ENCODE measurements at places on chromosomes 11 and 22. TPM values are rescaled to one million over a fixed set of nuclear protein-coding genes. Genes with fewer than 3 reads are reported as not detected.

GRCh38 chr11:69479591-69480271, 1.7 kb upstream of the LINC01488 start:
- no peak for DNase-seq

DNA sequence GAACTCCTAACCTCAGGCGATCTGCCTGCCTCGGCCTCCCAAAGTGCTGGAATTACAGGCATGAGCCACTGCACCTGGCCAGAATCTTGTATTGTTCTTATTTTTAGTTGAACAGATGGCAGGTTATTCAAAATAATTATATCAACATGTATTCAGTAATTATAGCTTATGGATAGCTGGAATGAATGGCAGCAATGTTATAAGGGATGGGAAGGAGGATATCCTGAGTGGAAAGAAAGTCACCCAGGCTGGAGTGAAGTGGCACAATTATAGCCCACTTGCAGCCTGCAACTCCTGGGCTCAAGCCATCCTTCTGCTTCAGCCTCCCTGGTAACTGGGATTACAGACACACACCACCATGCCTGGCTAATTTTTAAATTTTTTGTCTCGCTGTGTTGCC, 88.1 kb downstream of the MED15 start:
- DNase-seq: no peak

DNA sequence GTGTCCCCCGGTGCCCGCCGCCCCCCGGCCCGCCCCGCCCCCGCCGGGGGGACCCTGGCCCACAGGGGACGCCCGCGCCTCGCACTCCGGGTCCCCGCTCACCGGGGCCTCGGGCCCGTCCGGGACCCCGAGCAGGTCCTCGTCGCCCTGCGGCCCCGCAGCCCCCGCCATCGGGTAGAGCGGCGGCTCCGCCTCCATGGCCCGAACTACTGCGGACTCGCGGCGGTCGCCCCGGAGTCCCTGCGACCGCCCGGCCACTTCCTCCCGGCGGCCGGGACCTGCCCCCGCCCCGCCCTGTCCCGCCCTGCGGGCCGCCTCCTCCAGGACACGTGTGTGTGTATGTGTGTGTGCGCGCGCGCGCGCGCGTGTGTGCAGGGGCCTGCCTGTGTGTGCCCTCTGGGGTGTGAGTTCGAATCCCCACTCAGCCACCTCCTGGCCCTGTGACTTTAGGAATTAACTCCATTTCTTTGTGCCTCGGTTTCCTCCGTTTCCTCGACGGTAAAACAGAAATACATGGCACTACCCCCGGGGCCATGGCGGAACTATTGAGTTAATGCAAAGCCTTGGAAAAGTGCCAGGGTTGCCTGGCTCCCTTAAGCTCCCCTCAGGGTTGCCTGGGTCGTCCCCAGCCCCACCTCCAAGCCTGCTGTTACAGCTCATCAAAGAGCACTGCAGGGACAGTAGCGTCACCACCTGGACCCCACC, at the start of gene UNC93B1:
TSS of gene UNC93B1 (minus strand) at position 252 of the 705 bp plus-strand sequence. CDS start at position 198, 54 bp downstream.
- DNase-seq: peak; percentile 55

- DNase-seq: no peak
These were observed 36.5 kb downstream of the PRDM11 start for GRCh38 chr11:45182902-45183301.

DNA sequence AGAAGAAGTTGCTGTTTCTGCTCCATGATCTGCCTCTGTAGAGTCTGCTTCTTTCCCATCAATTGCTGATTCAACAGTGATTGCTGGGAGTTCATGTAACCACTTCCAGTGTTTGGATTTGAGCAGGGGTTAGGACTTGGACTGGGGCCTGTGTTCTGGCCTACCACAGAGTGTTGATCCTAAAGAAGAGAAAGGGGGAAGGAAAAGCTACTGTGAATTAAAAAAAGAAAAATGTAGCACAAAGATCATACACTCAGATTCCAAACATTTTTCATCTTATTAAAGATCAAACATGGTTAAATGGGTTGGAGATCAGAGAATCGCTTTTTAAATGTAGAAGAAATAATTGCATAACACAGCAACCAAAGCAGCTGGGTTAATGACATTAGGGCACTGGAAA, 67.6 kb upstream of the MTMR2 start:
- DNase-seq: no peak

DNA sequence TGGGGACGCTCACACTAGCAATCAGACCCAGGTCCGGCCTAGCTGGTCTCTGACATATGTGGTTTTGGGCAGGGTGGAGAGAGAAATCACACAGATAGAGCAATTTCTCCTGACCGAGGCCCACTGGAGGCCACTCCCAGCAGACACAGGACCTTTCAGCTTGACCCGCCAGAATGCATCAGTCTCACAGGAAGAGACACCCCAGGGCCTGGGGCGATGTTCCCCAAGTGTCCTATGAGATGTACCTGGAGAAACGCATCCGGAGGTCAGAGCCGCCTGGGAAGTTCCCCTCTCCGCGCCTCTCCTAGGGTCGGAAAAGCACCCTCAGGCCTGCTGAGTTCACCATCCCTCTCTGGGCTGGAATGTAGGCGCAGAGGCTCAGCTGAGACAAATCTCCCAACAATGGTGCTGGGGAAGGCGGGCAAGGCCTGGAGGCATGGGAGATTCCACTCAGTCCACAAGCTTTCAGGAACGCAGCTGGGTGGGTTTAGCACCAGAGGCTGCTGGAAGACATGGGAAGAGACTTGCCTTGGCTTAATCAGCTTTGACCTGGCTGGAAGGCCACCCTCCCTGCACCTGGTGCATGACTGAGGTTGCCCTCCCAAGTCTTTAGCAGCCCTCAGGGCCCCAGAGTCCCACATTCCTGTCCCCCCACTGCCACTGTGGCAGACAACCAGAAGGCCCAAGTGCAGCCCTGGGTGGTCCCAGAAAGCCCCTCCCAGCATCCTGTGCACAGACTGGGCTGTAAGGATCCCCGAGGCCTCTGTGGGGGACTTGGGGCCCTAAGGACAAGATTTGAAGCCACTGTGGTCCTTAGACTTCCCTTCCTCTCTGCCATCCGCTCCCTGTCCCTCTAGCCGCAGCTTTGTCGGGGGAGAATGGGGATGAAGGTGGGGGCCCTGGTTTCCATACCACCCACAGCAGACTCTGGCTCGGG, 57.5 kb downstream of the RTL6 start:
- DNase-seq: no peak

DNA sequence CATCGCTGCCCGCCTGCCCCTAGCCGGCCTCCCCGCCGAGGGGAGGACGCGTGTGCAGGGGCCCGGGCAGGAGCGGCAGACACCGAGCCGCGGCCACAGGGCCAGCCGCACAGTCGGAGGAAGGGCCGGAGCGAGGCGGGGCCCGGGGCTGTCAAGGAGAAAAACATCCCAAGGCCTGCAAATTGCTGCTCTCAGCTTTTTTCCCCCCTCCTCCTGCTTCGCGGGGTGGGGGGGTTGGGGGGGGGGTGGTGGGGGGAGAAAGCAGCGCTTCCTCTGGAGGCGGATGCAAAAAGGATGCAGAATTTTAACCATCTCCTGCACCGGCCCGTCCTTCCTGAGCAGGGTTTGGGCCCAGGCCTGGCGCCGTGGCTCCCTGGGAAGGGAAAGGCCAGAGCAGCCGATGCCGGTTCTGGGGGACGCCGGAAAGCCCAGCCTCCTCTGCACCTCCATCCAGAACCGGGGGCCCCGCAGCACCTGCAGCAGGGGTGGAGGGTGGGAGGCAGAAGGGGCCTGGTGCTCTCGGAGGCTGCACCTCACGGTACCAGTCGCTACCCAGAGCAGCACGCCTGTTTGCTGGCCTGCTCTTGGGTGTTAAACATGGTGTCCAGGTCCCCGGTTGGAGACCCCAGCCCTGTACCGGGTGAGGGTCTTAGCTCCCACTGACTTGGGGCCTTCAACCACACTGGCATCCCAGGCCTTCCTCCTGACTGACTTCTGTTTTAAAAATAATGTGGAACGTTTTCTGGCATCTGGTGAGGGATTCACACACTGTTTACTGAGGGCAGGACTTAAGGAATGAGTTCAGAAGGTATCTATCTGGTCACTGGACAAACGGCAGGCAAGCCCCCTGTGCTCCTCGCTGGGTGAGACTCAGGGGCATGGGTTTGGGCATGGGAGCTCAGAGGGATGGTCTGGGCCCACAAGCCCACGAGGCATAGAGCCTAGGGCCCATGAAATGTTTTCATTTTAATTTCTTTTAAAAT, 77.4 kb upstream of the WNT7B start:
- DNase-seq: peak; percentile 25

DNA sequence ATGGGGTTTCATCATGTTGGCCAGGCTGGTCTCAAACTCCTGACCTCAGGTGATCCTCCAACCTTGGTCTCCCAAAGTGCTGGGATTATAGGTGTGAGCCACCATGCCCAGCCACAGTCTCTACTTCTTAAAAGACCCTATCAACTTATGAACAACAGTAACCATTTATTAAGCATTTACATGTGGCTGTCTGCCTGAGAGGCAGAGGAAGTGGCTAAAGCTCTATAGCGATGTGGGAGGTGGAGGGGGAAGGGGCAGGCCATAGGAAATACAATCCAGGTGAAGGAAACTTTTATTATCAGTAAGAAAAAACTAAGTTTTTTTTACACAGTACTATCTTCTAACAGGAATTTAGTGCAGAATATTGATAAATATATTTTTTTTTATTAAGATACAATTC, 87.8 kb upstream of the PHOX2A start:
- no peak for DNase-seq

- no peak for DNase-seq
These were observed 2.8 kb downstream of the CRYAB start for GRCh38 chr11:111908639-111909305.

- DNase-seq: no peak
These were observed 143.6 kb downstream of the WNT11 start for GRCh38 chr11:76062733-76063132.

DNA sequence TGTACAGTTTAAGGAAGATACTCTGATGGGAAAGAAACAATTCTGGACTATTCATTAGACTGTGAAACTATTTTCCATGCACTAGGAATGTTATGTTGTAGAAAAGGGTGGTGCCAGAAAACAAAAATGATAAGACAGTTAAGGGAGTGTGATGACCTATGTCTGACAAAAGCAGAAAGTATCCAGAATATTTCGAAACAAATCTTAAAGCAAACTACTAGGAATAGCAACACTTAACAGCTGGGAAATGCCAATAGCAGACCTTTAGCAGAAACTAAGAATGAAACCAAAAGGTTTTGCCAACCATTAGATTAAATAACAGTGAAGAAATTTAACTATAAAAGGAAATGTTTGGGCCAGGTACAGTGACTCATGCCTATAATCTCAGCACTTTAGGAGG, 3.3 kb upstream of the ARHGAP20 start:
- no peak for DNase-seq

DNA sequence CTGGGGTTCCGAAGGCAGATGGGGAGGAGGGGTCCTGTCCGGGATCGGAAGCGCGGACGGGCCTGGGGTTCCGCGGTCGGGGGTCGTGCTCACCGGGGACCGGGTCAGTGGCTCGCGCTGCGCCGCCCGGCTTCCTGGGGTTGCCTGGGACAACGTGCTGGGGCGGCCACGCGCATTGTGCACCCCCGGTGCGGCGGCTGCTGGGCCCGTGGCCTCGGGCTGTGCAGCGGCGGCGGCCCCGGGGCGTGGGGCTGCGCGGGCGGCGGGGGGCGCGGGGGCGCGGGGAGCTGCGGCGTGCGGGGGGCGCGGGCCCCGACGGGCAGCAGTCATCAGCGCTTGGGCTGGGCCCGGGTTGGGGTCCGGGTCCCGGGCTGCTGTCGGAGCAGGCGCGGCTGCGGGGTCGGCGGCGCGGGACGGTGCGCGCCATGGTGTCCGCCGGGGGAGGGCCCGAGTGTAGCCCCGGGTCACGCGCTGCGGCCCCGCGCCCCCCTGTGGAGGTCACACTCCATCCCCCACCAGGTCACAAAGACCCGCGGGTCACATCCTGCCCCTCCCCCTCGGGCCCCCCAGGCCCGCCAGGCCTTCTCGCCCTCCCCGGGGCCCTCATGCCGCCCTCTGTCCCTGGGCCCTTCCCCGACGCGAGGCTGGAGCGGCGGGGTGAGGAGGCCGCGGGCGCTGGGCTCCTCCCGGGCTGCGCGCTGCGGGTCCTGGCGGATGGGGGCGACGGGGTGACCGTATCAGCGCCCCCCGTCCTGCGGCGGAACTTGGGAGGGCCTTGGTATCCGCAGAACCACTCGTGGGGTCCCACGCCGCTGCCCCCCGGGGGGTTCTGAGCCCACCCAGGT, at the start of gene TTLL8:
TSS of gene TTLL8 (minus strand) at position 238 of the 845 bp plus-strand sequence.
- no peak for DNase-seq

GRCh38 chr11:23719016-23719415, 777.8 kb upstream of the LUZP2 start:
- DNase-seq: no peak

GRCh38 chr11:47269829-47270305, at the start of gene MADD:
MADD (plus strand) TSS chr11:47270133.
- DNase-seq: peak; percentile 53

DNA sequence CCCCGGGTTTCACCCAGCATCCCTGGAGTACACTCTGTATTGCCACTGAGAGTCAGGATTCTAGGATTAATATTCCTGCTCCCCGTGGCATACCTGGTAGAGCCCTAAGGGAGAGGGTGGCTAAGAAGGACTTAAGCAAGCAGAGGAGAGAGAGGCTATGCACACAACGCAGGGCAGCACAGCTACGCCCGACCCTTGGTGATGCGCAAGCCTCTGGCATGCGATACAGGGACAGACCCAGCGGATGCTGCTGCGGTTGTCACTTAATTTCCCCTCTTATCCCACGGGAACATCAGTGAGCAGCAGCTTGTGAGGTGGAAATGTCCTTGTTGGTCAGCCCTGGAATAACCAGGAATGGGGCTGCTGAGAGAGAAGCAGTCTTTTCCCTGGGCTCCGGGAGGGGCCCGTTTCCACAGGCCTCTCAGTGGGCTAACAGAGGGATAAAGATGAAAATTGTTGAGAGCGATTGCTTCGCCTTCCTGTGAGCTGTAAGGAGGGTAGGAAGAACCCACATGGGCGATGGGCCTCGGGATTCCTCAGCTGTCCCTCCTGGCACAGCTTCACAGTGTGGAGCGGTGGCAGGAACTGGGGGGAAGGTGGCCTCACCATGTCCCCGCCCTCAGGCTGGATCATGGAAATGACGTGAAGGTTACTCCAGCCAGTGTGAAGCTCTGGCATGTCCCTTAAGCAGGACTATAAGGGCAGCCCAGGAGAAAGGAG, 48.4 kb upstream of the RAB1B start:
- DNase-seq: no peak

DNA sequence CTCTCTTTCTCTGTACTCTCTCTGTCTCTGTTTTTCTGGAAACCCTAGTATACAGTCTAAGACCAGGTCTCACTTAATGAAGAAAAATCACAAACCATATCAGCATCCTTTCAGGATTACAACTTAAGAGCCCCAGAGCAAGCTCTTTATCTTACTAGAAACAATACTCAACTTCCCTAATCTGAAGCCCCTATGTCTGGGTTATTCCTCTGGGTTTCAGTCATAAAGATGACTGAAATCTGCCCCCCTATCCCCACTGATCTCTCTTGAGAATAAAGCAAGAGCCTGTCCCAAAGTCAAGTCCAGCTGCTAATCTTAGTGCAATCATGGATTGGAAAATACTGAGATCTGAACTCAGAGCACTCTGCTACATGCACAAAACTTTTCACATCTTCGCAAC, 53.9 kb upstream of the PICALM start:
- DNase-seq: no peak

The SCN4B gene
- 10.2 TPM for total RNA-seq

The SHANK2 gene
- 6.7 TPM for total RNA-seq

The C11orf42 gene
- total RNA-seq: not detected

The CNIH2 gene
- total RNA-seq: not detected

The MYRF gene
- 45.9 TPM for total RNA-seq

The RBMXL2 gene
- not detected for total RNA-seq

The MB gene
- total RNA-seq: not detected

The MS4A8 gene
- not detected for total RNA-seq

The INS gene
- total RNA-seq: not detected

The FAR1 gene
- total RNA-seq: 40.6 TPM

The TMEM132A gene
- 8.0 TPM for total RNA-seq

The MRGPRF gene
- total RNA-seq: 56.8 TPM

The POU2AF2 gene
- total RNA-seq: not detected

Data from omental fat pad (tissue), 4 donors.